ENCODE measurements at places on chromosomes 6 and 20.
A peak's percentile ranks its signal among the peaks of the same experiment; 100 is the strongest.

DNA sequence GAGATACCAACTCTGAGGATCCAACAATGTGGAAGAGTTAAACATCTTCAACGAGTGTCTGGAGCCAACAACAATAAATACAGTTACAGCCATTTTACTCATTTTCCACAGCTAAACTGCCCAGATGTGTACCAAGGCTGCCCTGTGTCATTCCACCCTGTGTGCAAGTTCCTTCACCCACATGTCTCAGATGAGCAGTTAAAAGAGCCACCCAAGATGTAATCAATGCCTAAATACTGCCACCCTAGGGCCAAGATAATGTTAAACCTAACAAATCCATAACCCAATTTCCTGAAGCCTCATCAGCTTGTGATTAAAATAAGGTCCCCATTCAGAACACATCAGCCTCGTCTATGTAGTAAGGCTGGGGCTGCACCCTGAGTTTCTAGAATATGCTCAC, 59.9 kb downstream of the GMDS start:
- H3K4me3 ChIP-seq = no peak overlapping the region
- DNase-seq = no peak
- no peaks in the 10 kb centered on the region for H3K36me3 ChIP-seq
- peaks cover 28% of the 10 kb centered on the region for H3K27me3 ChIP-seq

DNA sequence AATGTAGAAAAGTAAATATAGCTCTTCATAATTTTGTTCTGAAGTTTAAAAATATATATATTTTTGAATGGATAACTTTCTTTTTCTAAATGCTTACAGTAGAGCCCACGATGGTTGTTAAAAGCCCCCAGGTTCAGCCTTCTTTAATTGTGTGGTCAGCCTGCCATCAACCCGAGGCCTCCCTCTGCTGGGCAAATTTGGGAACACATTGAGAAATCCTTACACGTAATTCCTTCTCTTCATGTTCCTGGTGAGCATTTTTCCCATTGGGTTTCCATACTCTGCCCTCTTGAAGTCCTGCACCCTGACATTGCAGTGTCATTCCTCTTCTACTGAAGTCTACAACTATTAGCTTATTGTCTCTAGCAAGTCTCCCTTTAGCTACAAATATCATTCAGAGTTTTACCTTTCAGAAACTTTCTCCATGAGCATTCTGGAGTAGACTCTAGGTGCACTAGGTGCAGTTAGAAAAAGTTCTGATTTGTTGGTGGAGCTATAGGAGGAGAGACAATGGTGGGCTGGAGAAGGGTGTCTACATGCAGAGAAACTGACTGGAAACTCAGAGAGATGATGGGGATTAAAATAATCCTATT, 40.6 kb downstream of the TRIM38 start:
- H3K4me1 ChIP-seq = peaks cover 6% of the 10 kb centered on the region
- DNase-seq = no peak

DNA sequence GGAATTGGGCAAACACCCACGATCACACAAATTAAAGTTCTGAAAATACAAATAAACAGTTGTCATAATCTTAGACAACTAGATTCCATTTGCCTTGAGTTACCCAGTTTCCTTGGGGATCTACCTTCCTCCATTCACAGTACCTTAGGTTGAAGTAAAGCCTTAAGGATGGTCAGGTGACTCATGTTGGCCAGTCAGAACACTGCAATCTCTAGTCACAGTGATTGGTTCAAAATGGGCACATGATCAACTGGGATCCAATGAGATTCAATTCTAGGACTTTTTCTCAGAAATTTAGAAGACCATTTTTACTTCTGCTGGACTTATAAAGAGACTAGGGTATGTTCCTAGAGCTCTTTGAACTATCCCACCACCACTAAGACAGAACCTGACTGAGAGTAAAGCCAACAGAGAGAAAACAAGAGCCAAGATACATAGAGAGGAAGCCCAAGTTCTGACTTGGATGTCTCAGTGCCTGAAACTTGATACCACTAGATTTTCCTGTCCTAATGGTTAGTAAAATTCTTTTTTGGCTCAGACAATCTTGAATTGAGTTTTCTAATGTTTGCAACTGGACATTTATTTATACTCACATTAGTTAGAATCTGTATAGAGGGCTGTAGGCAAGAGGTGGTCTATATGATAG, 8.6 kb upstream of the CLIC5 start:
- H3K4me1 ChIP-seq = peaks cover 2% of the 10 kb centered on the region
- H3K4me3 ChIP-seq = no peak overlapping the region
- H3K36me3 ChIP-seq = no peaks in the 10 kb centered on the region
- peaks cover 42% of the 10 kb centered on the region for H3K27me3 ChIP-seq

- no peaks in the 10 kb centered on the region for H3K27me3 ChIP-seq
- H3K4me1 ChIP-seq = peaks cover 55% of the 10 kb centered on the region
- peak overlapping the region; percentile 55 for H3K4me3 ChIP-seq
- H3K36me3 ChIP-seq = peaks cover 45% of the 10 kb centered on the region
- H3K27ac ChIP-seq = peak overlapping the region; percentile 75
These were observed 15.7 kb upstream of the TMEM217 start for GRCh38 chr6:37273690-37274089.

GRCh38 chr20:61134296-61135030, 117.6 kb upstream of the CDH4 start:
- no peak for DNase-seq
- H3K36me3 ChIP-seq = no peaks in the 10 kb centered on the region
- H3K27ac ChIP-seq = no peak overlapping the region
- H3K4me1 ChIP-seq = no peaks in the 10 kb centered on the region
- no peak overlapping the region for H3K4me3 ChIP-seq
- H3K27me3 ChIP-seq = no peaks in the 10 kb centered on the region

DNA sequence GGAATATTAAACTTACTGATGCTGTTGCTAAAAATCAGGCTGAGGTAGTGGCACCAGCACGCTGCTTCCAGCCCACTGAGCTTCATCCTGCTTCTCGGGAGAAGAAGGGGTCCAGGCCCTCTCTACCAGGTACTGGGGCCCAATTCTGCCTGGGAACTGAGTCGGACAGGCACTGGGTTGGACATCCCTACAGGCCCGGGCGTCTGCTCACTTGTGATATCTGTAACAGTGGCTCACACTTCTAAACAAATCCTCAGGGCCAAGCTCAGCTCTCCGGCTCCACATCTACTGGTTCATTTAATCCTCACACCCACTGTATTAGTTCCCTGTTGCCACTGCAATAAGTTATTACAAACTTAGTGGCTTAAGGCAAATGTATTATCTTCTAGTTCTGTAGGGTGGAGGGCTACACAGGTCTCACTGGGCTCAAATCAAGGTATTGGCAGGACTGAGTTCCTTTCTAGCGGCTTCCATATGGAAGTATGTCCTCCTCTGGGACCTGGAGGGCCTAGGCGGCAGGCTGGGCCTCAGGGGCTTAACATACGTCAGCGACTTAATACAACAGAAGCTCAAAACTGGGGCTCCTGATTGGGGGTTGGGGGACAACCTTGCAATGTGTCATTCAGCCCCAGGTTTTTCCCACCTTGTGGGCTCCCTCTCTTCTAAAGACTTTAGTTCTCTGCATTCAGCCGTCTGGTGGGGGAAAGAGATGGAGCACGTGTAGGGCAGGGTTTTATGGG, 1.6 kb upstream of the KCNK15 start:
- no peak overlapping the region for H3K27ac ChIP-seq
- H3K4me1 ChIP-seq = peaks cover 3% of the 10 kb centered on the region
- H3K4me3 ChIP-seq = no peak overlapping the region
- no peak for DNase-seq
- no peaks in the 10 kb centered on the region for H3K36me3 ChIP-seq

DNA sequence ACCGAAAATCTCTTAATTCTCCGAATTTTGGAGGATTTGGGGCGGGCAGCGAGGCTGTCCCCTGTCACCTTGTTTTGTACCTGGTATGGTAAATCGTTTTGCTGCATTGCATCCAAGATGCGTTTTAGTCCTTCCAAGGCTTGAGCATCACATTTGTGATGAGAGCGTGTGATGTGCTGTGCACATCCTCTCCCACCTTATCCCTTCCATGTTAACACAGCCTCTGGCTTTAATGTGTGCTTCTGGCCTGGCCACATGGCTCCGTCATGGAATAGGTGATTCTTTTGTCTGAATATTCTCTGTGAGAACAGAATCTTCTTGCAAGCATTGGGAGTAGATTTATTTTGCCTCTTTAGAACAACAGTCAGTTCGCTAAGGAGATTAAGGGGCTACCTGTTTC, 763 bp downstream of the TMEM14A start:
- DNase-seq = no peak
- peaks cover 43% of the 10 kb centered on the region for H3K4me1 ChIP-seq
- peak overlapping the region; percentile 95 for H3K4me3 ChIP-seq
- no peaks in the 10 kb centered on the region for H3K27me3 ChIP-seq

GRCh38 chr20:3539311-3540107, 68.7 kb downstream of the ATRN start:
- H3K36me3 ChIP-seq = peaks cover 5% of the 10 kb centered on the region
- H3K4me3 ChIP-seq = no peak overlapping the region
- no peak overlapping the region for H3K27ac ChIP-seq
- no peaks in the 10 kb centered on the region for H3K27me3 ChIP-seq
- H3K4me1 ChIP-seq = no peaks in the 10 kb centered on the region
- DNase-seq = no peak

- peaks cover 62% of the 10 kb centered on the region for H3K27me3 ChIP-seq
- peak overlapping the region; percentile 72 for H3K4me3 ChIP-seq
- H3K27ac ChIP-seq = no peak overlapping the region
- no peaks in the 10 kb centered on the region for H3K36me3 ChIP-seq
- DNase-seq = peak; percentile 10
These were observed 31.3 kb upstream of the ZSCAN23 start for GRCh38 chr6:28474441-28475219.

DNA sequence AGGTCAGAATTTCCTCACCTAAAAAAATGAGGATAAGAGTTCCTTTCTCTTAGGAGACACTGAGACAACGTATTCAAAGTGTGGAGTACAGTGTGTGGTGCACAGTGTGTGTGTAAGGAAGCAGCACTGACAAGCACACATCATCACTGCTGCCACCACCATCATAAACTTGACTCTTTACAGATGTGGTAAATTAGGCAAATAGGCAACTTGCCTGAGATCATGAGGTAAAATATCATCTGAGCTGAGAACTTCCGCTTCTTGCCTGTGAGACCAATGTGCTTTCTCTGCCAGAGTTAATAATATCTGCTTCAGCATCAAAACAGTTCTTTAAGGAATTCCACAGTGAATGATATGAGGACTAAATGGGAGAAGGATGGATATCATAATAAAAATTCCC, 52.7 kb downstream of the LYRM4 start:
- no peaks in the 10 kb centered on the region for H3K27me3 ChIP-seq
- H3K4me1 ChIP-seq = peaks cover 8% of the 10 kb centered on the region
- H3K4me3 ChIP-seq = no peak overlapping the region
- no peak for DNase-seq

GRCh38 chr6:98970469-98970868, 22.7 kb upstream of the FBXL4 start:
- H3K27me3 ChIP-seq = peaks cover 5% of the 10 kb centered on the region
- no peaks in the 10 kb centered on the region for H3K36me3 ChIP-seq
- no peak for DNase-seq

GRCh38 chr20:57308451-57309271, 20.9 kb upstream of the SPO11 start:
- H3K27me3 ChIP-seq = no peaks in the 10 kb centered on the region
- no peak overlapping the region for H3K4me3 ChIP-seq
- no peaks in the 10 kb centered on the region for H3K4me1 ChIP-seq
- H3K27ac ChIP-seq = no peak overlapping the region

GRCh38 chr6:143505111-143505510, 6.4 kb downstream of the FUCA2 start:
- H3K27ac ChIP-seq = no peak overlapping the region
- no peak for DNase-seq
- peaks cover 27% of the 10 kb centered on the region for H3K36me3 ChIP-seq
- H3K4me3 ChIP-seq = no peak overlapping the region

GRCh38 chr6:167963589-167964057, 33.8 kb upstream of the KIF25 start:
- no peaks in the 10 kb centered on the region for H3K27me3 ChIP-seq
- H3K4me1 ChIP-seq = no peaks in the 10 kb centered on the region
- H3K27ac ChIP-seq = no peak overlapping the region
- H3K36me3 ChIP-seq = no peaks in the 10 kb centered on the region
- DNase-seq = no peak
- no peak overlapping the region for H3K4me3 ChIP-seq

DNA sequence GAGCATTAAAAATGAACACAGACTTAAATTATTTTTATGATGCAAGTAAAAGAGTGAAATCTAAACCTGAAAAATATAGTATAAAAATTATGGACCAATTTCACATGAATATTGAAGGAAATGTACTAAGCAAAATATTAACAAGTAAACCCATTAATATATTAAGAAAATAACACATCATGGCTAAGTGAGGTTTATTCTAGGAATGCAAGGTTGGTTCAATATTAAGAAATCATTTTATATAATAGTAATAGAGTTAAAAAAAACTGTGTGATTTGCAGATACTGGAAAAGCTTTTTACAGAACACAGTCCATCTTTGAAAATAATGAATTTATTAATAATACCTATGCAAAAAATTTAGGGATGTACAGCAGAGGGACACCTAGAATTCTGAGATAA, 20.9 kb downstream of the ZSCAN12 start:
- DNase-seq = no peak
- H3K4me1 ChIP-seq = peaks cover 8% of the 10 kb centered on the region
- no peak overlapping the region for H3K27ac ChIP-seq
- no peaks in the 10 kb centered on the region for H3K27me3 ChIP-seq
- no peak overlapping the region for H3K4me3 ChIP-seq
